ENCODE measurements at places on chromosomes 1 and 21. TPM values are rescaled to one million over a fixed set of nuclear protein-coding genes. Genes with fewer than 3 reads are reported as not detected.

RIPPLY3 gene
- total RNA-seq: 0.16 TPM

GCLM gene
- total RNA-seq: 19.2 TPM

ZNF692 gene
- 75.9 TPM for total RNA-seq

S100A9 gene
- not detected for total RNA-seq

IL23R gene
- total RNA-seq: 9.3 TPM

AMPD1 gene
- total RNA-seq: 0.23 TPM

TMCC2 gene
- 10.5 TPM for total RNA-seq

COL6A1 gene
- 0.69 TPM for total RNA-seq

KLHDC9 gene
- total RNA-seq: 0.50 TPM

RNF186 gene
- not detected for total RNA-seq

RPE65 gene
- total RNA-seq: not detected

CFHR2 gene
- total RNA-seq: not detected

RXRG gene
- not detected for total RNA-seq

DCLRE1B gene
- 18.2 TPM for total RNA-seq

ATAD3C gene
- 0.39 TPM for total RNA-seq

TRAF3IP3 gene
- 138 TPM for total RNA-seq

BNIPL gene
- 0.98 TPM for total RNA-seq

KIF21B gene
- 67.1 TPM for total RNA-seq

CRTC2 gene
- total RNA-seq: 60.6 TPM

SLAMF9 gene
- not detected for total RNA-seq

TNFSF4 gene
- 0.33 TPM for total RNA-seq

CLIC4 gene
- total RNA-seq: 29.8 TPM

LRRC38 gene
- total RNA-seq: not detected

RUNX3 gene
- total RNA-seq: 167 TPM

PSMG1 gene
- total RNA-seq: 123 TPM

FCGR3A gene
- total RNA-seq: not detected

FAM110D gene
- not detected for total RNA-seq

B3GALNT2 gene
- 12.0 TPM for total RNA-seq

AGT gene
- total RNA-seq: not detected

CHRM3 gene
- 0.11 TPM for total RNA-seq

KRTAP19-3 gene
- total RNA-seq: not detected

ZNF695 gene
- 0.81 TPM for total RNA-seq

OR2L13 gene
- total RNA-seq: not detected

TENT5C gene
- total RNA-seq: 6.4 TPM

FAM43B gene
- not detected for total RNA-seq

IFNLR1 gene
- 7.4 TPM for total RNA-seq

KRTAP21-2 gene
- total RNA-seq: not detected

RER1 gene
- total RNA-seq: 146 TPM

ADCY10 gene
- total RNA-seq: 0.11 TPM

FCRL5 gene
- total RNA-seq: not detected

HHIPL2 gene
- total RNA-seq: 0.37 TPM

NBPF4 gene
- total RNA-seq: 0.21 TPM

BMP8B gene
- 0.21 TPM for total RNA-seq

DPT gene
- total RNA-seq: not detected

HSD3B2 gene
- not detected for total RNA-seq

RPTN gene
- total RNA-seq: not detected

MYOM3 gene
- not detected for total RNA-seq

FAM72D gene
- 25.9 TPM for total RNA-seq

SHE gene
- not detected for total RNA-seq

ARHGEF2 gene
- 135 TPM for total RNA-seq

Measured in activated CD4-positive, alpha-beta T cell treated with anti-CD3 and anti-CD28 coated beads for 36 hours (primary cell).